ENCODE measurements at places on chromosomes 6 and 20. TPM values are rescaled to one million over a fixed set of nuclear protein-coding genes. Genes with fewer than 3 reads are reported as not detected.

LINC00237 gene
- not detected for total RNA-seq

PREX1 gene
- total RNA-seq, result 32.2 TPM

LPA gene
- total RNA-seq, result not detected

DCDC2 gene
- total RNA-seq, result 0.03 TPM

HRH3 gene
- total RNA-seq, result not detected

TINAG gene
- not detected for total RNA-seq
